ENCODE measurements at places on chromosomes 12 and 14.

GRCh38 chr12:39033782-39034181 is 128.4 kb upstream of the CPNE8 start:
- no peak for DNase-seq

GRCh38 chr12:75603475-75603874 is 92.1 kb upstream of the KRR1 start:
- no peak for DNase-seq

DNA sequence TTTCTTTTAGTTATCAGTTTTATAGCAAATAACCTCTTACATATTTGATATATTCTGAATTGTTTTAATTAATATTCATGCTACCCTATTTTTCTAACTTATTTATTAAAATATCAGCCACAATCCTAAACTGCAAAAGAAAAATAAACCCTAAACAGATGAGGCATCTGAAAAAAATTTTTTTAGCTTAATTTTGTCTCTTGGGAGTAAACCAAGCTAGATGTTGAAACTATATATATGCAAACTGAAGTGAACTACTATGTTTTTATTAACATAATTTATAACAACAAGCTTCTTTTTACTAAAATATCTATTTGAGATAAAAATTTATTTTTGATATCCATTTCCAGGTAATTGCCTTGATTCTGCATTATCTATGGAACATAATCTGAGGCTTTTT is 87.6 kb downstream of the PTPRQ start:
- DNase-seq: no peak

DNA sequence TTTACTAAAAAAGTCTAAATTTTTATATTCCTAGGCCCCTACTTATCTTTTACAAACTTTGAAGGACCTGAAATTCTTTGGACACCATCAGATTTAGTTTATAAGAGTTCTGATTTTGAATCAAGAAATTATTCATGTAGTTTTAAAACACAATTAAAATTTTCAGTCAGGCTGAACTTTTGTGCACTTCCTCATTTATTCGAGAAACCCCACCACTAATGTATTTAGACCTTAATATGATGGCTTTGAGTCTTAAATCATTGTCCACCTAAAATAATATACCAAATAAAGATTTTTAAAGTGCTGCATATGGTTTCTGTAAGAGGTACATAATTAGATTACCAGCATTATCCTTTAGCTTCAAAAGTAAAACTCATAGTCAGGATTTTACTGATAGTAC is 103.4 kb downstream of the PAWR start:
- DNase-seq: no peak

Data from CD4-positive, alpha-beta T cell treated with Interleukin-4 for 4 hours (primary cell).